ENCODE measurements at places on chromosomes 7 and 10.

- DNase-seq: no peak
Measured at GRCh38 chr10:110138197-110138812, 69.1 kb upstream of the MXI1 start.

DNA sequence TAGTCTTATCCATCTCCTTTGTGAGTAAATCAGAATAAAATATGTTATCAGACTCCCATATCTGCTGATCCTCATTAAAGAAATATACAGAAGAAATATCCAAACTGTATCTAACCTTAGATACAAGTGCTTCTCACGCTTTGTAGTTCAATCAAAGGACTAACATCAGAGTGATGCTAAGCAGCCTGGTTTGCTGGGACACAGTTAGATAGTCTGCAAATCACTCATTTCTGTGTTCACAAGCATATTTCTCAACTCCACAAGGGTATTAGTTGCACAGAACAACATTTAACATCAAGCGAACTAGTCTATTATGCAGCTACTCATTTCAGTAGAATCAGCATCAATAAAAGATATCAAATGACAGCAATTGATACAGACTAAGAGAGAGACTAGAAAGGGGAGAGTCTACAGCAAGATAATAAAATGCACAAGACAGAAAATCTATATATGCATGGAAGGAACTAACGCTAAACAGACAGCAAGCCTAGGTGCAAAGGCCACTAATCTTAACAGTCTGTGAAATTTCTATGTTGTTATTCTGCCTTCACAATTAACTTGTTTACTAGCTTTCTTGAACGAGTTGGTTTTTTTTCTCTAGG is 30.0 kb downstream of the DNAJC12 start:
- DNase-seq: no peak

GRCh38 chr10:126955396-126955795 is 50.2 kb downstream of the DOCK1 start:
- no peak for DNase-seq

GRCh38 chr10:126597211-126597610 is 73.3 kb downstream of the C10orf90 start:
- DNase-seq: no peak

All from progenitor cell of endocrine pancreas (in vitro differentiated cells).